ENCODE measurements at places on chromosomes 1 and 21.
A peak's percentile ranks its signal among the peaks of the same experiment; 100 is the strongest.

- DNase-seq: no peak
Observed at GRCh38 chr1:61395146-61395800, 312.9 kb downstream of the NFIA start.

- no peak for DNase-seq
Observed at GRCh38 chr1:24693827-24694379, 50.8 kb downstream of the SRRM1 start.

GRCh38 chr1:40034869-40035268 lies 5.7 kb upstream of the CAP1 start:
- DNase-seq: no peak

DNA sequence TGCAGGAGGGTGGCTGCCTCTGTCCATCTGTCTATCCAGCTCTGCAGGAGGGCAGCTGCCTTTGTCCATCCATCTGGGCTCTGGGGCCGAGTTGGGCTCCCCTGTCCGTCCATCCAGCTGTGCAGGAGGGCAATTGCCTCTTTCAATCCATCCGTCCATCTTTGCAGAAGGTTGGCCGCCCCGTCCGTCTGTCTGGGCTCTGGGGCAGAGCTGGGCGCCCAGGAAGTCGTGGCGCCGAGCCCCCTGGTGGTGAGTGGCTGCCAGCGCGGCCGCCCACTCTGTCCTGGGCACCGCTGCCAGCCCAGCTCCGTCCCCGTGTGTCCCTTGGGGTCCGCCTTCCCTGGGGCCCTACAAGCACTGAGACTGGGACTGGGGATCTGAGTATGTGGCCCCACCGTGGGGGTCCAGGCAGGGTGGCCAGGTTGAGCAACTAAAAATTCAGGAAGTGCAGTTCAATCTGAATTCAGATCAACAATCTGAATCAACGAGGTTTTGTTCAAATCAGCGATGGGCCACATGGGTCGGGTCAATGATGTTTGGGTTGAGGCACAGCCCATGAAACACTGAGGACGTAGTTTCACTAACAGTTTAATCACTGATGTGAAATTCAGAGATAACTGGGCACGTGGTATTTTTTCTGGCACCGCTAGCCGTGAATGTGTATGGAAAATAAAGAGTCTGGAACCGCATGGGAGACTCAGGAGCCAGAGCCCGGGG lies 99.1 kb upstream of the ACTRT2 start:
- DNase-seq: no peak

DNA sequence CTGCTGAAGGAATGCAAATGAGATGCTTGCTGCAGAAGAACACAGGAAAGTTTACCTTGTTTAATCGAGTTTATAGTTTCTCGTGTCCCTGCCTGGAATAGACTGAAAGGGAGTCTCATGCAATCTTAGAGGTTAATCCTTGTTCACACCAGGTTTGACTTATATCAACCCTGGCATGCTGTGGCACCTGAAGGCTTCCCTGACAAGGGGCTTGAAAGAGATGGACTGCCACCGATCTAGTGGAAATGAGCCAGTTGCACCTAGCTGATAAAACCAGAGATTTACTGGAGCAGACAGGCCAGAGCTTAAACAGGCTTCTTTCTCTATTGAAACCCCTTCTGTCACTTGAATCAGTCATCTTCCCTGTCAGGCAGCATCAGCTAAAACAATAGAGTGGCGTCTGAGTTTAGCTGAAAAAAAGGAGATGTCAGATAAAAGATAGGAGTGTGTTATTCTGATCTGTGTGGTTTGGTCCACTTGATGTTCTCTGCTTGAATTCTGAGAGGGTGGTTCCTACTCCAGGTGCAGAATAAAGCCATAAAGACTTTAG lies 349.7 kb downstream of the RWDD3 start:
- no peak for DNase-seq

DNA sequence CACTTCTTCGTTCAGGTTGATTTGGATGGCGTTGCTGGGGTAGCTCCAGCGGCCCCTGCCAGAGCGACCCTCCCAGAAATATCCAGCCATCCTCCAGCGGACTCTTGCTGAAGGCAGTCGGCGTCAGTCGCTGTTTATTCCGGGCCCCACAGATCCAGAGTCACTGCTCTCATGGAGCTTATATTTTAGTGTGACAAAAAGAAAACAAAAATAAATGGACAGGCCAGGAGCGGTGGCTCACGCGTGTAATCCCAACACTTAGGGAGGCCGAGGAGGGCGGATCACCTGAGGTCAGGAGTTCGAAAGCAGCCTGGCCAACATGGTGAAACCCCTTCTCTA lies 791 bp upstream of the CFAP298 start:
- no peak for DNase-seq

DNA sequence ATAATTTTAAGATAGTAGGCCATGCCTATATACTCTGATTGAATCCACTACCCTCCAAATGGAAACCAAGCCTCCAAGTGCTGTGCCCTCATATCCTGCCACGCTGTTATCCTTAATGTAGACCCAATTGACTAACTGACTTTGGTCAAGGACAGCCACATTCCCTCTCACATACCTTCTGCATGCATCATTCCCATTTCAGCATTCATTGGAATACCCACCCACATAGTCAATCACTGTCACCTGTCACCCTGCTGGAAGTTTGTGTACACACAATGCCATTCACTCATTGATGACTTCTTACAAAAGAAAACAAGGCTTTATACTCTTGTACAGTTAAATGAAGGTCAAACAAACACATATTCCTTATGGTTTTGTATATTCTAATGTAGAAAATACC lies 221.1 kb upstream of the PBX1 start:
- DNase-seq: no peak

GRCh38 chr1:243977094-243977493 lies 74.0 kb upstream of the ZBTB18 start:
- no peak for DNase-seq

DNA sequence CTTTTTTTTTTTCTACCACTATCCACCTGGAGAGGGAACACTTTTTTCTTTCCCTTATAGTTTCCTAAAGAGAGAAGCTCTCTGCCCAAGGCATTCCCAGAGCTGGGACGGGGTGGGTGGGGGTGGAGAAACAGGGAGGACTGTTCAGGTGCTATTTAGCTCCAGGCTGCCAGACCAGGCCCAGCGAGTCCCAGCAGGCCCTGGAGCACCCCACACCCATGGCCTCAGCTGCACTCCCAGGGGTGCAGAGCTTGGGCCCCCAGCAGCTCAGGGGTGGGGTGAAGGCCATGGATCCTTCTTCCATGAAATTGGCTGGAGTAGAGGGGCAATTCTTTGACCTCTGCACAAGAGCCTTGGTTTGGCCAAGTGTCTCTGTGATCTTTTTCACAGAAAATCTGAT lies 4.1 kb downstream of the ETV3L start:
- no peak for DNase-seq

DNA sequence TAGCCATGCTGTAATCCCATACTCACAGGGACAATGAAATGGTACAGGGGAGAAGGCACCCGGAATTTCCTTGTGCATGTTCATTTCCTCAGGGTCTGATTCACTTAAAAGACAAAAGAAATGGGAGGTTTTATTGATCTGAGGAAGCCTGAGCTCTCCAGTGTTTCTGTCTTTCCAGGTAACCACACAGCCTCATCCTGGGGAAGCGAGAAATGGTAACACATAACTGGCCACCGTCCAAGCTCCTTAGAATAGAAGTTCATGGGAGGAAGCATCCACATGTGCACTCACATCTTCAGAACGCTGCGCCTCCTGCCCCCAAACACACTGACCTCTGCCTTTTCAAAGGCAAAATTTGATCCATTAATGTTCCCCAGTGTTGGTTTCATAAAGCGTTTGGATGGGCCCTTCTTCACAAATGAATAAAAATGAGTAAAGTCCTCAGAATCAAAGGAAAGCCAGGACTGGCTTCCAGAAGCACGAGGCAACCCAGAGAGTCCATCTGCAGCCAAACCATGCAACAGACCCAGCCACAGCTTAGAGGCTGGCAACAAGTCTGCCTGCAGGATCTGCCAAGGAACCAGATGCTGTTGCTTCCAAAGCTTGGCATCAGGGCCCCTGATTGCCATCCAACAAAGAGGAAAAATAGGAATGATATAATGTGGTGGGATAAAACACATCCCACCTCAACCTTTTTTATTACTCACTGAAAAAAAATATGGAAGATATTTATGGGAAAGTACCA lies 120.3 kb downstream of the ZBTB18 start:
- no peak for DNase-seq

- no peak for DNase-seq
Observed at GRCh38 chr1:13487143-13487868, 26.5 kb downstream of the LRRC38 start.

- no peak for DNase-seq
Observed at GRCh38 chr1:222182641-222183040, 365.3 kb downstream of the HHIPL2 start.

GRCh38 chr21:32543975-32544374 lies 41.3 kb downstream of the TCP10L start:
- no peak for DNase-seq

DNA sequence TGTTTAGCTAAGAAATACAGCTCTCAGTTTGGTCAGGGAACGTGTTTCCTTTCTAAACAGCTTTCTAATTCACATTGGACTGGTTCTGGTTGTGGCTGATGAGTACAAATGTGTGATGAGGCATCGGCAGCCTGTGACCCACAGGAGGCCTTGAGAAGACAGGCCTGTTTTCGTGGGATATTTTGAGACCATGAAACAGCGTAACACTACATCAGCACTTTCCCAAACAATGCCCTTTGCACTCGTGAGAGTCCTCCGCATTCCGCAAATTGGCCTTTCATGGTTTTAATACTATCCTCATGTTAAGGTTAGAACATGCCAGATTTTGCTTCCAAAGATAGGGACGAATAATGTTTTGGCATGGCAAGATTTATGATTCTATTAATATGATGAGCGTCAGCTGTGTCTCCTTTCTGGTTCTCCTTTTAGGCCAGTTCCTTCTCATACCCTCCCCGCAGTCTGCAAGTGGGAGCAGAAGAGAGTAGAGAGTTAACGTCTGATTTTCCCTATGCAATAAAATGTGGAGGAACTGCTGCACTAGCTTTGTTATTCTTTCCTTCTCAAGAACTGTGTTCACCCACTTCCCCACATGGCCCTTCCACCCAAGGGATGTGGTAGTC lies 84.3 kb upstream of the L1TD1 start:
- no peak for DNase-seq

- peak; percentile 5 for DNase-seq
Observed at GRCh38 chr1:78678324-78678723, 28.7 kb downstream of the IFI44 start.

GRCh38 chr1:183652107-183652506 lies 1.0 kb downstream of the APOBEC4 start:
- peak; percentile 30 for DNase-seq

- no peak for DNase-seq
Observed at GRCh38 chr1:88647749-88648415, 36.2 kb upstream of the PKN2 start.

DNA sequence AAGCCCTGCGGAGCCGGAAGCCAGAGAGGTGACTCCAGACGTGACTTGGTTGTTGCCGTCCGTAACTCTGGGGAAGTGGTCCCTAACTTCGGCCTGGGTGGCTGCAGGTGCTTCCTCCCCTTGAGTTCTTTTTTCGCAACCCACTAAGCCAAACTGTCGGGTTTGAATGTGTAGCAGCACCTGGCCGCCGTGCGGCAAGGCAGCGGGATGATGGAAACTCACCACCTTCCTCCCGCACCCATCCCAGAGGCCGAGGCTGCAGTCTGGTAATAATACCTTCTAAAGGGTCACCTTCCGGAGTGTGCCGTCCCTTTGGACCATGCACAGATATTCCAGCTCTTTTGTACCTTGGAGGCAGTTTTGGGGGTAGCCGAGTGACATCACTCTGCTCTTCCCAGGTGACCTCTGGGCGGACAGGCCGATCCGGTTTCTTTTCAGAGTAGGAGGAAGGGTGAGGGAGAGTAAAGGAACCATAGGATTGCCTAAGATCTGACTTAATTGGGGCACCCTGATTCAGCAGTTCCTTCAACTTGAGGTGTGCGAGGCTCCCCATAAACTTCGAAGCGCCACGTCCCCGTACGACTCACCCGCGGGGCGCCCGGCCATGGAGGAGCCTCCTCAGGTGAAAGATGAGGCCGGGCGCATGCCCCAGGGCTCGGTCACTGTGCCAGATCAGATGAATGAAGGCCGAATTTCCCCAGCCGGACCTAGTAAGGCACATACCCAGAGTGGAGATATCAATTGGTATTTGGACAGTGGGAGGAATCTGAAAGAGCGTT lies 1.0 kb downstream of the KCNK1 start:
- DNase-seq: peak; percentile 50

DNA sequence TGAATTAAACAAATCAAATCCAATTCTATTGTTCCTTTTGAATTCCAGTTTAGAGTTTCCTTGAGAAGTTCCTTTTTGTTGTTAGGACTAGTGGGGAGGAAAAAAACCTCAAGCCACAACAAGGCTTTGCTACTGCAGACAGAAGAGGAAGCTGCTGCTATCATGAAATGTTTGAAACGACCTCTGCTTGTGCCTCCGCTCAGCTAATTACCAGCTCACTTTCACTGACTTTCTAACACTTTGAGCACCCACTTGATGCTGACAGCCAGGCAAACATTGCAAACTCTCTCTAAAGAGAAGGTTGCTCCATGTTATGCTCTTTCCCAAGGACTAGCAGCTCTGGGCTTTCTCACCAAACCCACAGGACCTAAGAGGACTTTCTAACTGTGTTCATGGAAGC lies 203.9 kb upstream of the PROX1 start:
- DNase-seq: no peak

DNA sequence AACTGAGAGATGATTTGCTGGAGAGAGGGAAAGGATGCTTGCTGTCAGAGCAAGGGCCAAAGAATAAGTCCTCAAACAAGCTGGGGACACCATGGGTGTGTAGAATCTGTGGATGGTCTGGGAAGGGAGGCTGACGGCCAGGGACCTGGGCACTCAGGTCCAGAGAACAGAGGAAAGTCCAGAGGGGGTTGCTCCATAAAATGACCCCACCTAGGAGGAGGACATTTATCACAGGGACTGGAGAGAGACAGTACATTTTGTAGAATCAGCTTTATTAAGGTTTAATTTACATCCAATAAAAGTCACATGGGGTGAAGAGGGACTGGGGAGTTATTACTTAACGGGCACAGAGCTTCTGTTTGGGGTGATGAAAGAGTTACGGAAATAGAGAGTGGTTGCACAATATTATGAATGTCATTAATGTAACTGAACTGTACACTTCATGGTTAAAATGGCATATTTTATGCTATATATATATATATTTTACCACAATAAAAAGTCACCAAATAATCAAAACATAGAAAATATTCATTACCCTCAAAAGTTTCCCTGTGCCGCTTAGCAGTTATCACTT lies 73.0 kb upstream of the ABCD3 start:
- DNase-seq: no peak

GRCh38 chr1:30804822-30805221 lies 47.2 kb upstream of the LAPTM5 start:
- DNase-seq: no peak

- no peak for DNase-seq
Observed at GRCh38 chr1:175208773-175209492, 16.4 kb upstream of the KIAA0040 start.

GRCh38 chr1:174008979-174009378 lies 13.2 kb downstream of the RC3H1 start:
- DNase-seq: no peak

GRCh38 chr1:32696041-32696440 lies 6.5 kb downstream of the SYNC start:
- DNase-seq: no peak

GRCh38 chr1:218585511-218586184 lies 240.5 kb downstream of the TGFB2 start:
- DNase-seq: no peak

GRCh38 chr1:67558449-67559193 lies 126.4 kb upstream of the GADD45A start:
- no peak for DNase-seq
